ENCODE measurements at places on chromosomes 6 and 20. TPM values are rescaled to one million over a fixed set of nuclear protein-coding genes. Genes with fewer than 3 reads are reported as not detected.

GRCh38 chr6:167096991-167097390 lies 25.9 kb upstream of the CCR6 start:
- DNase-seq: no peak

- no peak for DNase-seq
These were observed 21.1 kb downstream of the FOXC1 start for GRCh38 chr6:1630771-1631217.

DNA sequence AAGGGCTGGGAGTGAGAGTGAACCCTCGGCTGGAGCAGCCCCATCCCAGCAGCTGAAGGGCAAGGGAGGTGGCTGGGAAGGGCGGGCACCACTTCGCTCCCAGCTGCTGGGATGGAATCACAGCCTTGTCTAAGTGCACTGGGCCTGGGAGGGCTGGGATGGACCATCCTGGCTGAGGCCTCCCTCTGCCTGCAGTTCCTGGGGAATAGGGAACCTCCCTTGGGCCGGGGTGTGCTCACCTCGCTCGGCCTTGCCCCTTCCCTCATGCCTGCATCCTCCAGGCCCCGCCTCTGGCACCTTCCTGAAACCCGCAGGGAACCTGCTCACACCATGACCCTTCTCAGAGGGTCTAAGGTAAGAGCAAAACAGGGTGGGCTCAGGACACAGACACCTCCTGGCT lies 53.7 kb downstream of the SMOC2 start:
- DNase-seq: no peak

GRCh38 chr6:109820706-109821350 lies 129.7 kb downstream of the FIG4 start:
- DNase-seq: no peak

The SLC52A3 gene
- not detected for total RNA-seq

- DNase-seq: no peak
These were observed 418.0 kb upstream of the SULF2 start for GRCh38 chr20:48203252-48203651.

The OLIG3 gene
- total RNA-seq: 0.45 TPM

- no peak for DNase-seq
These were observed 35.1 kb upstream of the PPP1R3G start for GRCh38 chr6:5050009-5050408.

- no peak for DNase-seq
These were observed 350.0 kb upstream of the IRAK1BP1 start for GRCh38 chr6:78517399-78517798.

The FAM162B gene
- total RNA-seq: not detected

DNA sequence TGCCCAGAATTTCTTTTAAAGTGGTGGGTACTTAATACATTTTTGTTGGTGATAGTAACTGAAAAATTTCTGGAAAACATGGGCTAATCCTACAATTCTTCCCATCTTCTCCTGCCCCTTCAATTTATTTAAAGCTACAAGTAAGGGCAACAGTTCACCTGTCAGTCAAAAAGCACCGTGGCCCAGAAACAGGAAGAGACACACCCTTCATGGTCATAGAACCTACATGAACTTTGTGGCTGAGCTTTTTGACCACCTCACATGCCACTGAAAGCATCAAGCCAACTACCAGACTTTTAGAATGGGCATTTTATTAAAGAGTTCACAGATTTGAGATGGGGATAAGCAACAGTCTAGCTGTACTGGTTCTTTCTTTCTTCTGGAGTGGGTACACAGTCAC lies 201.1 kb upstream of the CNR1 start:
- DNase-seq: no peak

The MAPK14 gene
- 72.2 TPM for total RNA-seq

DNA sequence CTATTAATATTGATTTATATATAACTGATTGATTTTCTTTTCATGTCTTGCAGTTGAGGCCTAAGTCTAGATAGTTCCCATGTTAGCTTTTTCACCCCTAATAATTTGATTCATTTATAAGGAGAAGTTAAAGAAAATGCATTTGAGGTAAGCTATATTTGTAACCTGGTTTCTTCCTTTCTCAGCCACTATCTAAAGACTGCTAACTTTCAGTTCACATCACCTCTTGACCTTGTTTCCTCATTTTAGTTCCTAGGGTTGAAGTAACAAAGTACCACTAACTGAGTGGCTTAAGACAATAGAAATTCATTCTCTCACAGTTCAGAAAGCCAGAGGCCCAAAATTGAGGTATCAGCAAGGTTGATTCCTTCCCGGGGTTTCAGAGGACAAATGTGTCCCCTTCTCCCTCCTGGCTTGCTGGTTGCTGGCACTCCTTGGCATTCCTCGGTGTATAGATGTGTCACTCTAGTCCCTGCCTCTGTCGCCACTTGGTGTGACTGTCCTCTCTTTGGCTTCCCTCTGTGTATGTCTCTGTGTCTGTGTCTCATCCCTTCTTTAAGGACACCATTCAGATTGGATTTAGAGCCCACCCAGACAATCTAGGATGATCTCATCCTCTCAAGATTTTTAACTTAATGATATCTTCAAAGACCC lies 55.9 kb upstream of the C20orf144 start:
- no peak for DNase-seq

The CCN6 gene
- total RNA-seq: not detected

The ADGRF5 gene
- total RNA-seq: not detected

- DNase-seq: no peak
These were observed 39.6 kb downstream of the ESR1 start for GRCh38 chr6:151847064-151847463.

The PACSIN1 gene
- 1.8 TPM for total RNA-seq

The PMEPA1 gene
- 1.3 TPM for total RNA-seq

The SLC12A5 gene
- total RNA-seq: not detected

The BPIFA1 gene
- not detected for total RNA-seq

GRCh38 chr6:168834801-168835200 lies 393.8 kb downstream of the SMOC2 start:
- DNase-seq: no peak

DNA sequence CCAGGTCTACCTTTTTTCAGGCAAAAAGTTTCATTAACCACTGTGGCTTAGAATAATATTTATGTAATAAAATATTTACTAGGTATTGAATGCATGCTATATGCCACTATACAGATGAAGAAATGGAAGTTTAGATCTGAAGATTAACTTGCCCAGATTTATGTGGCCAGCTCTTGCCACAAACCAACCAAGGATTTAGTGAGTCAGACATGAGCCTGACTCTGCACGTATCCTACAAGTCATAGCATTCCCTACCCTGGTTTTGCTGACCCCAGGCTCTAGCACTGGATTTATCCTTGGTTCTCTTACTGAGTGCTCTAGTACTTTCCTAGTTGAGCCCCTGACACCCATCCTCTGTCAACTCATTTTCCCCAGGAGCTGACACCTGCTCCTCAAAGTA lies 75.4 kb downstream of the ANKEF1 start:
- no peak for DNase-seq

The CALHM4 gene
- total RNA-seq: not detected

GRCh38 chr6:125201961-125202729 lies 48.6 kb downstream of the TPD52L1 start:
- DNase-seq: no peak

The ATP6V1G2 gene
- total RNA-seq: 3.8 TPM

The LY6G6D gene
- total RNA-seq: not detected

DNA sequence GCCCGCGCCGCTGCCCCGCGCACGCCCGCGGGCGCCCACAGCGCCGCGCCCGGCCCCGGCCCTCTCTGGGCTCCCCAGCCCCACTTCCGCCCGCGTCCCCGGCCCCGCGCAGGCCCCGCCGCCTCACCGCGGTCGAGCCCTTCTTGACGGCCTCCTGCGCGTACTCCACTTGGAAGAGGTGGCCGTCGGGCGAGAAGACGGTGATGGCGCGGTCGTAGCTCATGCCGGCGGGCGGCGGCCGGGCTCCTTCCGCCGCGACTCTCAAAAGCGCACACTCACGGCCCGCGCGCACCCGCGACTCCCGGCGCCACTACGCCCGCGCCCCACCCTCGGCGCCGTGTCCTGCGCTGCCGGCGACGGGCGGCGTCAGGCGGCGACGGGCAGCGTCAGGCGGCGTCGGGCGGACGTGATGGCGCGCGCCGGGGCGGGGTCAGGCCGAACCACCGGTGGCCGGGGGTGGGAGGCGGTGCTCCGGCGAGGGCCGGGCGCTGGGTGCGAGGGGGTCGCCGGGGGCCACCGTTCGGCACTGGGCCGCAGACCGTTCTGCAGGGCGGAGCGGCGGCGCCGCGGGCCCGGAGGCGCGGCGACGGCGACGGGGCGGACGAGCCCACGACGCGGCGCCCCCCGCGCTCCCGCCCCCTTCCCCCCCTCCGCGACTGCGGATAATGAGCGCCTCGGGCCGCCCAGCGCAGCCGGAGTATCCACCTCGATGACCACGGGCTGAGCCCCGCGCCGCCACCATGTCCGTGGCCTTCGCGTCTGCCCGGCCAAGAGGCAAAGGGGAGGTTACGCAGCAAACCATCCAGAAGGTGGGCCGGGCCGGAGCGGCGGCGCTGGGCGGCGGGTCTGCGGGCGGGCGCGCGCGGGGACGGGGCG lies at the start of the genes PSMA7 and SS18L1:
PSMA7 (minus strand) TSS at position 314 of the 876 bp plus-strand sequence; CDS start at position 223, 91 bp downstream.
SS18L1 (plus strand) TSS at position 689 of the 876 bp plus-strand sequence; CDS start at position 741, 52 bp downstream.
- peak; percentile 87 for DNase-seq

DNA sequence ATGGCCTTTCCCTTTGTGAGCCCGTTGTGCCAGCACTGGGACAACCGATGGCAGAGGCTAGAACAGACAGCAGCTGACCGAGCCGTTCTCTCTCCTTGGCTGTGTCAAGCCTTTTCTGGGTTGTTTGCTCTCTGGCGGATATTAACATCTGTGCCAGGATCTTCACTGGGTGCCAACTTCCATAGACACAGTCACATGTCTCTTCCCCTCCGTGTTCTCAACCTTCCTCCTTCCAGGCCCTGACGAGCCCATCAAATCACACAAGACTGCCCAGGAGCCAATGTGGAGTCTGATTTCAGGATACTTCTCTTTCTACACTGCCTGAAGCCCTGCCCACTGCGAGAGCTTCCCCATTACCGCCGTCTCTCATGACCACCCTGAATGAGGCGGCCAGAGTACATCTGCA lies 111.0 kb upstream of the RALGAPA2 start:
- DNase-seq: no peak

- no peak for DNase-seq
These were observed 29.1 kb upstream of the PKIG start for GRCh38 chr20:44552950-44553908.

- no peak for DNase-seq
These were observed 31.9 kb downstream of the GMPR start for GRCh38 chr6:16270178-16270794.

- no peak for DNase-seq
These were observed 27.0 kb downstream of the MAP7 start for GRCh38 chr6:136523196-136523595.

The ZFAND3 gene
- total RNA-seq: 35.2 TPM

All from activated CD4-positive, alpha-beta memory T cell treated with anti-CD3 and anti-CD28 coated beads, Interleukin-2, amount 10 ng/mL, durations not matched to agents 7 days and 5 days (primary cell).